Stimulated activated CD4-positive, alpha-beta T cell treated with anti-CD3 and anti-CD28 coated beads, Interleukin-15, amount 100 ng/mL, for 48 hours (primary cell): ENCODE measurements at places on chromosomes 2 and 18.

DNA sequence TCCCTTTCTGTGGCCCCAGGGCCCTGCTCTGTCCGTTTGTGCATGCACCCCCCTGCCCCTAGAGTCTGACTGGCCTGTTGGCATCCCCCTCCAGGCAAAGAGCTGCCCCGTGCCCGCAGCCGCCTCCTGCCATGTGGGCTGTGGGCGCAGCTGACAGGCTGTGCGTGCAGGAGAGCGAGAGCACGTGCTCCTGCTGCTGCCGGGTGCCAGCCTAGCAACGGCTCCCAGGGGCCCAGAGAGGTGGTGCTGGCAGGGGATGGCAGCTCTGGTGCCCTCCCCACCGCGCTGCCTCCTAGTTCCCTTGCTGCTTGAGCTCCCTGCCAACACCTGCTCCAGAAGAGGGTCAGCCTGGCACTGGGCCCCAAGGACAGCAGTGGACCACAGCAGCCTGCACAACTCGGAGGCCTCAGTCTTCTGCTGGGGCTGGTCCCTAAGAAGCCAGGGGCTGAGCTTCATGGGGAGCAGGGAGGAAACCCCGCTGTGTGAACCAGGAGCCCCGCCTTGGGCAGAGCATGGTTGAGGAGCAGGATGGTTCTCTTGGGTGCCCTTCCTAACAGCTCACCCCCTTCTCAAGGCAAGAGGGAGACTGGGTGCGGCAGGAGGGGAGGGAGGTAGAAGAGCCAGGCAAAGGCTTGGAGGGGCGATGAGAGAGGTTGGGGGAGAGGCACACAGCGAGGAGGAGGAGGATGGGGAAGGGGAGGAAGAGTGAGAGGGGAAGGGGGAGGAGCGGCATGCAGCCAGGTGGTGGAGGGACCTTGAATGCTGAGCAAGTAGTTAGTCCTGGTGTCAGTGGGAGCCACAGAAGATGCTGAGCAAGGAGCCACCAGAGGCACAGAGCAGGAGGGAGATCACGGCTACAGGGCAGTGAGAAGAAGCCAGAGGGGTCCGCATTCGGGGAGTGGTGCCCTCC, 23.8 kb upstream of the PTMA start:
- no peak for DNase-seq

GRCh38 chr2:215606219-215606618, 170.4 kb upstream of the FN1 start:
- no peak for DNase-seq

DNA sequence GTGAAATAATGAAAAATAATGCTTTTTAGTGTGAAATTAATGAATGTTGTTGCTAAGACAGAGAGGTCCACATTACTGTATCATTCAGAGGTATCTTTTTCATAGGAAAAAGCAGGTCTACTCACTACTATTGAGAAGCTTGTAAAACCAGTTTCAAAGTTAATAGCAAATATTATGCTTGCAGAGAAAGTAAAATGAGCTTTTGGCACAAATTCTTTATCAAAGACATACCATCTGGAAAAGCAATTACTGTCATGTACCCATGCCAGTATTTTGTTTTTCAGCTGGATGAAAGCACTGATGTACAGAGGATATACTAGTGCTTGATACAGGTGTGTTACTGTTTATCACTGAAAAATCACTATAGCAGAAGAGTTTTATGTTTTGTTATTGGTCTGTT, 77.5 kb downstream of the NCOA1 start:
- DNase-seq = no peak

GRCh38 chr2:111704246-111704645, 179.7 kb downstream of the ANAPC1 start:
- DNase-seq = no peak

GRCh38 chr18:3153107-3153704, 66.6 kb downstream of the MYOM1 start:
- no peak for DNase-seq

DNA sequence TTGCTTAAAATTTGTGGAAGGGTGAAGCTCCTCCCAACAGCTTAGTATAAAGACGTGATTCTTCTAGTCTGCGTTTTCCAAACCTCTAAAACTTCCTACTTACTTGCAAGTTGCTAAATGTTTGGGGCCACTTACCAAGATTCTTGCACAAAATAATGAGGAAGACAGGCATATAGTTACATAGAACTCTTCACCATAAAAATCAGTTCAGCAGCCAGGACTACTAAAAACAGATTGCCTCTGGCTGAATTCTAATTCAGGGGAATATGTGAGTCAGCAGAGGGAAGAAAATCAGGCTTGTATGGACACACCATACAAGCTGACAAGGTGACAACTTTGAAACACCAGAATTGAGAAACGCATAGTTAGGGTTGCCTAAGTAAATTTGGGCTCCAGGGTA, 2.8 kb upstream of the PEX13 start:
- no peak for DNase-seq

GRCh38 chr2:117785740-117786139, 28.8 kb upstream of the DDX18 start:
- DNase-seq = peak; percentile 19

- DNase-seq = no peak
Observed at GRCh38 chr2:185391543-185391942, 347.1 kb upstream of the FSIP2 start.

- no peak for DNase-seq
Observed at GRCh38 chr18:22347606-22348511, 69.9 kb downstream of the CTAGE1 start.

GRCh38 chr2:40256649-40257048, 195.2 kb downstream of the SLC8A1 start:
- no peak for DNase-seq

DNA sequence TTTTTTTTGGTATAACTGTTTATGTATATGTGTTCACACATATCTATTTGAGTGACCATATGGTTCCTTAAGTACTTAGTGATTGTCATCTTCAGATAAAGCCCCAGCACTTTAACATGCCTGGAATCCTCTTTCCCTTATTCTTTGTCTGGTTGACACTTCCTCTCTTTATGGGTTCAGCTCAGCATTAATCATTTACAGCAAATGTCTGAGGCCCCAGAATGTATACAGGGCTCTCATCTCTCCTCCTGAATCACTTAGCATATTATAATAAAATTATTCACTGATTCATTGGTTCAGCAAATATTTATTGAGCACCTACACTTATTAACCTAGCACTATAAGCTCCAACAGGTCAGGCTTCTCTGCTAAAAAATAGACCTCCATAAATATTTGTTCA, 43.5 kb upstream of the CD28 start:
- DNase-seq = no peak

DNA sequence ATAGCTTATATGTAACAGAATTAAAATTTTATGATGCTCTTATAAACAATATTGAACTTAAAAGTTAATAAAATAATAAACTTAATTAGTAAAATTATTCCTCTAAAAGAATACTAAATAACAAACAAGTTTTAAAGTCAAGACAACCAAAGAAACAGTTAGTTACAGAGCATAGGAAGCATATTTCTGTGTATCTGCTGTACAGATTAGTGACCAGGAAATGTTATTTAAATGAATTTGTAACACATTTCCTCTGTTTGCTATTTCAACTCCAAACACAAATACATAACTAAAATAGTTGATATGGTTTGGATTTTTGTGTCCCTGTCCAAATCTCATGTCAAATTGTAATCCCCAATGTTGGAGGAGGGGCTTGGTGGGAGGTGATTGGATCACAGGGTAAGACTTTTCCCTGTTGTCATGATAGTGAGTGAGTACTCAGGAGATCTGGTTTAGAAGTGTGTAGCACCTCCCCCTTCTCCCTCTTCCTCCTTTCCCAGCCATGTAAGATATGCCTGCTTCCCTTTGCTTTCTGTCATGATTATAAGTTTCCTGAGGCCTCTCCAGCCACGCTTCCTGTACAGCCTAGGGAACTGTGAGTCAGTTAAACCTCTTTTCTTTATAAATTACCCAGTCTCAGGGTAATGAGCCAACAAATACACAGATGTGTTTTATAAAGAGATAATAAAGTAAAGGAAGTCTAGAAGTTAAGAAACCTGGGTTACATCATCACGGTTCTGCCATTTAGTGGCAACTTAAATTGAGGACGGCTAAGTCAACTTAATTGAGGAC, 51.8 kb downstream of the ROCK2 start:
- DNase-seq = no peak

DNA sequence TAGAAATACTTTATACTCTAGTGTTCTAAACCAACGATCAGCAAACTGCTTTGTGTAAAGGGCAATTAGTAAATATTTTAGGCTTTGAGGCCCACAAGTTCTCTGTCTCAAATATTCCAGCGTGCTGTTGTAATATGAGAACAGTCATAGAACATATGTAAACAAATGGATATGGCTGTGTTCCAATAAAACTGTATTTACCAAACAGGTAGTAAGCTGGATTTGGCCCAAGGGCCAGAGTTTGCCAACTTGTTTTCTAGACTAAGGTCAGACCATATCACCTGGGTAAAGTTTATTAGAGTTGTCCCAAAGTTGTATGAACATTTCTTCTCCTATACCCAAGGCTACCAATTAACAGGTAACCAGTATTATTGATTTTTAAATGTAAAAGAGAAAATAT, 303.2 kb upstream of the MC4R start:
- no peak for DNase-seq

GRCh38 chr2:186129767-186130581, 356.1 kb upstream of the ZC3H15 start:
- DNase-seq = no peak

DNA sequence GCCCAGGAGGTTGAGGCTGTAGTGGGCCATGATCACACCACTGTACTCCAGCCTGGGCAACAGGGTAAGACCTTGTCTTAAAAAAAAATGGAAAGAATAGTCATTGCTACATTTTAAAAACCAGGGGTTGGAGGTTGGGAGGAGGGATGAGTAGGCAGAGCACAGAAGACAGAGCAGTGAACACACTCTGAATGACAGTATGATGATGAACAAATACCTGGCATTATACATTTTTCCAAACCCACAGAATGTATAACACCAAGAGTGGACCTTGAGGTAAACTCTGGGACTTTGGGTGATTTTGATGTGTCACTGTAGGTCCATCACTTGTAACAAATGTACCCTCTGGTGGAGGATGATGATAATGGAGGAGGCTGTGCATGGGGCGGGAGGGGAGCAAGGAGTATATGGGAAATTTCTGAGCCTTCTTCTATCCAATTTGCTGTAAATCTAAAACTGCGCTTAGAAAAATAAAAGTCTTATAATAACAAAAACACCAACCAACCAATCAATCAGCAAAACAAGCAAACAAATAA, 111.4 kb upstream of the PGAP1 start:
- no peak for DNase-seq

GRCh38 chr2:218880102-218880858, at the start of gene WNT10A:
WNT10A (plus strand) TSS chr2:218880852; CDS start chr2:218880996, 144 bp downstream.
- DNase-seq = no peak

DNA sequence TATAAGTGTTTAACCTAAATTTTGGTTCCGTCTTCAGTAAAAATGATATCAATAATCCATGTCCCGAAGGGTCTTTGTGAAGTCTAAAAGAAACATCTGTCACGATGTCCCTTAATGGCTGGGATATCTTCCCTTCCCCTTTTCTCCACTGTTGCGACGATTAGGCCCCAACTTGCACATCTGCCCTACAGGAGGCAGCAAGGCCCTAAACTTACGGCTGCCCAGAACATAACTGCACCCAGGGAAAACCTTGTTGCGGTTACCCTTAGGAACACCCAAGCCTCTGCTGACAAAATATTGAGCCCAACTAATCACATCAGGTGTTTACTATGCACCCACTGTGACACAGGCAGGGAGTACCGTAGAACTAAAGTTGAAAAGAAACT, 1.3 kb upstream of the SMAD2 start:
- DNase-seq = no peak

DNA sequence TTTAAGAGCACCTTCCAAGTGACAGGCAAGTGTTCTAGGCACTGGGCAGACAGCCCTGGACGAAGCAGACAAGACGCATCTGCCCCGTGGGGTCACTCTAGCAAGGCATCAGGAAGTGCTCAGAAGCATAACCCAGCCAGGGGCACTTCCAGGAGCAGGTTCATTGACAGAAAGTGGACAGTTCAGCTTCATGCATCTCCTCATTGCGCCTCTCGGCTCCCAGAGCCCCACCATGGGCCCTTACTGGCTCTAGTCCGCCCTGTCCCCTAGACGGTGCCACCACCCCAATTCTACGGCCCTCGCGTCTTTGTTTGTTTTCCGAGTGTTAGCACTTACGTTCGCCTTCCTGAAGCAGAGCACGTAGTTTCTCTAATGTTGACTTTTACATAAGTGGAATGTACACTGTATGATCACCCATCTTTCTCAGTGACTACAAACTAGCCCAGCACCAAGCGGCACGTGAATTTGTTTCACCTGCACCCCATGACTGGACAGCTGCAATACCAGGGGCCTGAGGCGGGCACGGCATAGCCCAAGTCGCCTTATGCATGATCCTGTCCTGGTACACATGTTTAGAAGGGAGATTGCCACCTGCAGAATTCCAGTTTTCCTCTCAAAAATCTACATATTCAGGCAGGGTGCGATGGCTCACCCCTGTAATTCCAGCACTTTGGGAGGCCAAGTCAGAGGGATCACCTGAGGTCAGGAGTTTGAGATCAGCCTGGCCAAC, 33.2 kb downstream of the SNED1 start:
- no peak for DNase-seq

- DNase-seq = no peak
Observed at GRCh38 chr2:57343391-57344006, 703.1 kb upstream of the VRK2 start.

GRCh38 chr2:60309941-60310660, 243.4 kb downstream of the BCL11A start:
- DNase-seq = no peak

DNA sequence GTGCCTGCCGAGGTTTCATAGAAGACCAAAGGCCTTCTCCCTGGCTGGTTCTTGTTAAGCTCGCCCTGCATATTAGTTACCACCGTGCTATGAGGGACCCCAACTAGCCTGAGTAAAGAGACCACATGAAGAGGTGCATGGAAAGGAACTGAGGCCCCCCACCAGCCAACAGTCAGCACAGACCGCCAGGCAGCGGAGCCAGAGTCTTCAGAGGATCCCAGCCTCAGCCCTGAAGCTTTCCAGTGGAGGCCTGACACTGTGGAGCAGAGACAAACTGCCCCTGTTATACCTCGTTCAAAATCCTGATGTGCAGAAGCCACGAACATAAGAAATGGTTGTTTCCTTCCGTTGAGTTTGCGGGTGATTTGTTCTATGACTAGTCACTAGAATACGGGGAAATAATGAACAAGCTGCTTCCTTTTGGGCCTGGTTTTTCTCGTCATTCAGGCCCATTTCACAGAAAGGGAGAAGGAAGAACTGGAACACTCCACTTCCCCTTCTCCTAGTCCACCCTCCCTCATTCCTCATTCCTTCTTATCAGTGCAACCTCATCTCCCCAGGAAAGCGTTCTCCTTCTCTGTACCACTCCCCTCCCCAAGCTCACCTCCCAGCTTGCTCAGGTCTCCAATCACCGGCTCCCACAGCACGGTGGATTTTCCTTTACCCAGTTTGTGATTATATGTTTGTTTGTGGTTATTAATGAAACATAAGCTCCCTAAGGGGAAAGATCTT, 3.0 kb upstream of the GLI2 start:
- no peak for DNase-seq

GRCh38 chr18:49920731-49921130, 107.4 kb upstream of the ACAA2 start:
- DNase-seq = no peak

- no peak for DNase-seq
Observed at GRCh38 chr18:52730972-52731619, 391.1 kb downstream of the DCC start.
